Left kidney (tissue), 8 donors: ENCODE measurements at places on chromosomes 13 and 19. TPM values are rescaled to one million over a fixed set of nuclear protein-coding genes. Genes with fewer than 3 reads are reported as not detected.

- no peak for DNase-seq
Observed at GRCh38 chr13:24196593-24197197, 36.2 kb downstream of the SPATA13 start.

Gene DLL3
- 0.70 TPM for polyA plus RNA-seq

GRCh38 chr13:111961236-111961635, 105.7 kb upstream of the SOX1 start:
- DNase-seq, result no peak

- DNase-seq, result no peak
Observed at GRCh38 chr13:79246578-79246949, 159.5 kb downstream of the RBM26 start.

DNA sequence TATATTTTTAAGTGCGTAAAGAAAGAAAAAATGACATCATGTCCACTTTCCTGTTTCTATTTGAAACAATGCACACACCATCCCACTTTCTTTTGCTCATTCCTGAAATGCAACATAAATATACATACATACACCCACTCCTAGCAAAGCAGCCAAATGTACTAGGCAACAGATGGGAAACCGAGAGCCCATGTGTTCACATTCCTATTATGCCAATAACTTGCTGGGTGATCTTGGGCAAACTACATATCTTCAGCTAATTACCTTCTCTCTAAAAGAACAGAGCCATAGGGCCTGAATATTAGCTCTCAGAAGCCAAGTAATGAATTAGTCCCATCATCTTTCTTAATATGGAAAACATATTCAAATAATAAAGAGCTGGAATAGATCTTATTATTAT, 610.6 kb upstream of the ATXN8OS start:
- no peak for DNase-seq

DNA sequence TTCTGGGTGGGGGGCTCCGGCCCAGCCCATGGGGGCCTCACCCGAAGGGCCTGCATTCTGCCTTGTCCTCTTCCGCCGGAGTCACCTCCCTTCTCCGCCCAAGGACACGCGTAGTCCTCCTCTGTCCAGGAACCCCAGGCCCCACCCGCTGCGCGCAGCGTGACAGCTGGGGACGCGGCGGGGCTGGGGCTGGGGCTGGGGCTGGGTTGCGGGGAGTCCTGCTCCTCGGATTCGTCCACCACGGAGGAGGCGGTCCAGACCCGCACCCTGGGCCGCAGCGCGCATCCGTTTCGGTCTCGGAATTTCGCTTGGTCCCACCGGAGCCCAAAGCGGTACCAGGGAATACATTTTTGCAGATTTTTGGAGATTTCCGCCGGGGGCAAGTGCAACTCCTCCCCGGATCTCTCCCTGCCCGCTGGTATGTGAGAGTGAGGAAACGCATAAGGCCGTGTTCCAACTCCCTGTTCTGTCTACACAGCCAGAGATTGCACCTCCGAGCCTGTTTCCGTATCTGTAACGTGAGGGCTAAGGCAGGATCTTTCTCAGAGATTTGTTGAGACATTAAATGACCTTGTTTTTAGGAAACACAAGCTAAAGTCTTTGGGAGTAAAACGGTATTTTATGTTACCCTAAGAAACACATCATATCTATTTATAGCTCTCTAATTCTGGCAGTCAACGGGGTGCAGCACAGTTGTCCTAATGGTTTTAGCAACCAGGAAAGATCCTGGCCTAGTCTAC, at the start of gene COX7A1:
TSS of gene COX7A1 (minus strand) at position 96 of the 740 bp plus-strand sequence. CDS start at position 56, 40 bp downstream.
- DNase-seq, result peak; percentile 46

DNA sequence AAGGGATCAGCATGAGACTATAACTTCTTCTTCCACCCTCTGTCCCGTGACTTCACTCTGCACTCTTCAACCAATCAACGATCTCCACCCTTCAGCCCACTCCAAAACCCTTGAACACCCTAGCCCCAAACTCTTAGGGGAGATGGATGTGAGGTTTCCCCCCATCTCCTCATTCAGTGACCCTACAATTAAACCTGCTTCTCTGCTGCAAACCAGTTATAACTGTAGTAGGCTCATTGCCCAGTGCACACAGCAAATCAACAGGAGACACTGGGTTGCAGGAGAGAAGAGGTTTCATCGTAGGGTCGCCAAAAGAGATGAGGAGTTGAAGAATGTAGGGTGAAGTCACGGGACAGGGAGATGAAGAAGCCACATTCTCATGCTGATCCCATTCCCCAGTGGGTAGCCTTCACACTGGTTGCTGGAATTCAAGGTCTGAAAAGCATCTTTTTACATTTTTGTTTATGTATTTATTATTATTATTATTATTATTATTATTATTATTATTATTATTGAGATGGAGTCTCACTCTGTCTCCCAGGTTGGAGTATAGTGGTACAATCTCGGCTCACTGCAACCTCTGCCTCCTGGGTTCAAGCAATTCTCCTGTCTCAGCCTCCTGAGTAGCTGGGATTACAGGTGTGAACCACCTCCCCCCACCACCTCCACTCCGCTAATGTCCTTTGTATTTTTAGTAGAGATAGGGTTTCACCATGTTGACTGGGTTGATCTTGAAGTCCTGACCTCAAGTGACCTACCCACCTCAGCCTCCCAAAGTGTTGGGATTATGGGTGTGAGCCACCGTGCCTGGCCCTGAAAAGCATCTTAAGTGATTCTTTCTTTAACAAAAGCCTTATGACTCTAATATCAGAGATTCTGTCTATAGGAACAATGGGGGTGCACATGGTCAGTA, 5.8 kb upstream of the CYP2S1 start:
- DNase-seq, result no peak

DNA sequence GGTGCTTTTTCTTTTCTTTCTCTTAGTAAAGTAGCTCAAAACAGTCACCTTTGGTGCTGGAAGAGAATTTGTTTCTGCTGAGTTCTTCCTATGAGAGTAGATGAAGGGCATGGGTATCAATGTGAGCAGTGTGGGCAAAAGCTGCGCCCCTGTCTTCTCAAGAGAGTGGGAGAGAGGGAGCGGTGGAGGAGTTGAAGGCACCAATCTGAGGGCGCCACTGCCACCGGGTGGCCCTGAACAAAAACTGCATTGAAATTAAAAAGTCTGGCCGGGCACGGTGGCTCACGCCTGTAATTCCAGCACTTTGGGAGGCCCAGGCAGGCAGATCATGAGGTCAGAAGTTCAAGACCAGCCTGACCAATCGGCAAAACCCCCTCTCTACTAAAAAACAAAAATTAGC, 28.7 kb upstream of the EPHX3 start:
- DNase-seq, result no peak

Gene FUT2
- polyA plus RNA-seq, result 3.5 TPM

Gene ZSCAN1
- polyA plus RNA-seq, result 4.0 TPM

- no peak for DNase-seq
Observed at GRCh38 chr13:104385404-104385803, 1319.2 kb upstream of the SLC10A2 start.

Gene ZNF229
- polyA plus RNA-seq, result 18.4 TPM

DNA sequence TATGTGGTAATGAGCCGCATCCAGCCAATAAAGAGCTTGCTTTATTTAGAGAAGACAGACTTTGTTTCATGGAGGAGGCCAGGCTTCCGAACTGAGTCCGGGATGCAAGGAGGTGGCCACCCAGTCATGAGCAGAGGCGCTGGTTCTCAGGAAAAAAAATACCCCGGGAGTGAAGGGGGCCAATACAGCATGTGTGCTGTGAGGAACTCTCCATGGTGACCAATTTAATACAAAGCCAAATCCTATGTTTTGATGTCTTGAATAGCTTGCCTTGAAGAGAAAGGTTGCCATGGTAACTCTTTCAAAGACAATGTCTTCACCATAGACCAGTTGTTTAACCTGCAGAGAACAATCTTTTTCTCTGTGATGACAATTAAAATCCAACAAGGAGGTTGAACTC, 43.4 kb upstream of the PDCD5 start:
- no peak for DNase-seq

Gene PABPC3
- 1.7 TPM for polyA plus RNA-seq

Gene FGF22
- polyA plus RNA-seq, result 0.60 TPM

DNA sequence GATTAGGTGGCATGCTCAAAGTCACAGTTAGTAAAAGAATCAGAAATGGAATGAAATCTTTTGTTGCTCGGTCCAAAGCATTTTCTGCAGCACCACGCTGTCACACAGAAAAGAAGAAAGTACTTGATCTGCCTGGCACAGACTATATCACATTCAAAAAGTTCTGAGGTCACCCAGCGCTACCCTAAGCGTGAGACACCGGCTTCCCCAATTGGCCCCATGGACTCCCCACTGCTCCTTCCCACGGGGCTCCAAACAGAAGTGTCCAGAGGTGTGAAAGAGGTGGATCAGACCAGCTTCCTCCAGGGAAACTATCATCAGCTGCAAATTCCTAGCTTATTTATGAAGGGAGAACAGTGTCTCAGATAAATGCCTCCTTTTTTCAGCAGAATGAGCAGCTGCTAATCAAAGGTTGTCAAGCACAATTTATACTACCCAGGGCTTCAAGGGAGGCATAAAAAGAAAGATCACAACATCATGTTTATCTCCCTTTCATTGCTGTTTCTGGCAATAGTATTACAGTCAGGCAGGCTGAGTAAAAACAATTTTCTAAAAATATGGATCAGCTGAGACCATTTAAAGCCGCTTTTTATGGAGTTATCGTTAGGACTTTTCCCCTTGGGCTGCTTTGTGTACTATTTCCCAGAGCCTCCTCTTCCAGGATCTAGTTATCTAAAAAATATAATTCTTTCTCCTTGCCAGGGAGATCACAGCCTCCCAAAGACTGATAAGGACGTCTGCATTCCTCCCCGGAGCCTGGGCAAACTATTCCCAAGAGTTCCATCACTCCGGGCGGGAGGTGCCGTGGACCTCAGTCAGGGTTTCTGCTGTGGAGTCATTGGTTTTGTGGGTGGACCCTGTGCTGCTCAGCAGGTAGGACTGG, 208.0 kb downstream of the LHFPL6 start:
- no peak for DNase-seq

DNA sequence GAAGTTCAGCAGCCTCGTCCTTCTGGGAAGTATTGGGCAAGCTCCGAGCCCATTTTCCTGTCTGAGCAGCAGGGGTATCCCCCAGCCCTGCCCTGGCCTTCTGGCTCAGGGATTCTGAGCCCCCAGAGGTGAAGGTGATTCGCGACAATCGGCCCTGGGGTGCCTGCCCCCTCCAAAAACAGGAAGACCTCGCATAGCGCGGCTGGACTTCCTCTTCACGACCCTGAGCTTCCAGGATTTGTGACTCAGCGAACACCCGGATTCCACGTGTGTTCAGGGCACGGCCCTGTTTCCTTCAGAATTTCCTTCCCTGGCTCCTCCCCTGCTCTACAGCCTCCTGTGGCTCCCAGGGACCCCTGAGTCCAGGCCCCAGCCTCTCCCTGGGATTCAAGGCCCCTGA, at the start of gene SEMA6B:
TSS of gene SEMA6B (minus strand) at position 116 of the 400 bp plus-strand sequence. CDS start 1,227 bp downstream, outside the sequence.
- no peak for DNase-seq
